ENCODE measurements at places on chromosomes 11 and 22.

- DNase-seq = no peak
Measured at GRCh38 chr11:31110830-31111229, 258.7 kb downstream of the DCDC1 start.

GRCh38 chr22:41564563-41564962 is 3.8 kb downstream of the CSDC2 start:
- no peak for DNase-seq

DNA sequence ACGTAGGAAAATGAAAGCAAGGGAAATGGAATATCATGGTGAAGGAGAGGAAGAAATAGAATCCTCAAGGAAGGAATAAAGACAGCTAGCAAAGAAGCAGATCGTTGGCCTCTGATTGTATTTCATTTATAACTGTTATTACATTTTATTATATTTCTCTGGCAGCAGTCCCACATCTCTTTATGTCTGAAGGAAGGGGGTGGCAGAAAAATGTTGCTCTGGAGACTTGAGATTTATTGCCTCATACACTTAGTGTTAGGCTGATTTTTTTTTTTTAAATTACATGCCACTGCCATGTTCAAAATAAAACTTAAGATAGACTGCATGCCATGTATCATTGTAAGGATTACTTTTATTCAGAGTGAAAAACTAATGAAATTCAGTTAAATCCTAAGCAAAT is 971.7 kb upstream of the CHORDC1 start:
- DNase-seq = no peak

- DNase-seq = no peak
Measured at GRCh38 chr22:19663286-19663815, 51.0 kb upstream of the SEPTIN5 start.

- no peak for DNase-seq
Measured at GRCh38 chr11:16261836-16262644, 94.3 kb downstream of the SOX6 start.

DNA sequence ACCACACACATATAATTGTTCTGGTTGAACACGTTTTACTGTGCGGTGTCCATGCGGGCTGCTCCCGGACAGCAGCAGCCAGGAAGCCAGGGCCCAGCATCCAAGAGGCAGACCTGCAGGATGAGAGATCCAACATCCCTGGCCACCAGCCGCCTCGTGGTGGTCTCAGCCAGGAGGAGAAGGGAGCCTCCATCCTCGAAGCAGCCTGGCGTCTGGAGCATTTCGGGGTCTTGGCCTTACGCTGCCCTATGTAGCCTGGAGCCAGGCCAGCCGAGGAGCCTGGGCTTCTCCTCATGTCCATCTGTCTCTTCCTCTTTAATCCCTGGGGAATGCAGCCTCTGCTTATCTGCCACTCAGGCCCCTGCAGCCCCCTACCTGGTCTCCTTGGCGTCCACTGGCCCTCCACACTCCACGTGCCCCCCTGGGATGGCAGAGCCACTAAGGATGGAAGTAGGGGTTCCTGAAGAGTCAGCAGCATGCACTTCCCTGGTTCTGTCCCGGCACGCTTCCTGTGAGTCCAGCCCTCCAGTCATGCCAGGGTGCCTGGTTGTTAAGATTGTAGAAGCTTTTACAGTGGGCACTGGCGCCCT is 253.2 kb downstream of the TBC1D22A start:
- DNase-seq = no peak

DNA sequence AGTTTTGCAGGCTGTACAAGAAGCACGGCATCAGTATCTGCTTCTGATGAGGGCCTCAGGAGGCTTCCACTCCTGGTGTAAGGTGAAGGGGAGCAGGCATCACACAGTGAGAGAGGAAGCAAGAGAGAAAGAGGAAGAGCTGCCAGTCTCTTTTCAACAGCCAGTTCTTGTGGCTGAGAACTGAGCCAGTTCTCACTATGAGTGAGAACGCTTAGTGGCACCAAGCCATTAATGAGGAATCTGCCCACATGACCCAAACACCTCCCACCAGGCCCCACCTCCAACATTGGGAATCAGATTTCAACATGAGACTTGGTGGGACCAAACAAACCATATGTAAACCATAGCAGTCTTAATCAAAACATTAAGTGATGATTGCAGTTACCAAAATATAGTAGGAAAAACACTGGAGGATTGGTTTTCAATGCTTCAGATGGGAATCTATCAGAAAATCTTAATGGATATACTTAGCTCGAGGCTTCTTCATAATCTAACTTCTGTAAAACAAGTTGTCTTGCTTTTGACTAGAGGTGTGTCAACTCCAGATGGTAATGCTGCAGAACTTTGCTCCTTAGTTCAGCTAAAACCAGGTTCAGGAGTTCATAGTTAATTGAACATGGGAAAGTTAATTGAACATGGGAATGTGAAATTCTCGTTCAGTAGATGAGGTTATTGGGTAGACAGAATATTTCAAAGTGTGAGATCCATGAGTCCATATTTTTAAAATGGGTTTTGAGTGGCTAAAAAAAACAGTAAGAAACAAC is 12.2 kb downstream of the FAR1 start:
- no peak for DNase-seq

DNA sequence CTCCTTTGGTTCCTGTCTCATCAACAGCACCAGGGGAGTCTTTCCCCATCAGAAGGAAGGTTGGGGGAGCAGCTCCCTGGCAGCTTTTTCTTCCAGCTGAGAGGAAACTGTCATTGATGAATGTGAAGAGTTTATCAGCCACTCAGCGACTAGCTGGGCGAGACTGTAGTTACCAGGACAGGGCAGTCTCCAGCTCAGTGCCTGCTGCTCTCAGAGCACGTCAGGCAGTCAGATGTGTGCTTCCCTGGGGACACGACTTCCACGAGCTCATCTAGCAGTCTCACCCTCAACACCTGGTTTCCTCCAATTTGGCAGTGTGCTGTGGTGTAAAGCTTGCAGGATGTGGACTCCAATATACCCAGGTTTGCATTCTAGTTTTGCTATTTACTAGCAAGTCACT is 12.5 kb upstream of the C1QTNF4 start:
- no peak for DNase-seq

DNA sequence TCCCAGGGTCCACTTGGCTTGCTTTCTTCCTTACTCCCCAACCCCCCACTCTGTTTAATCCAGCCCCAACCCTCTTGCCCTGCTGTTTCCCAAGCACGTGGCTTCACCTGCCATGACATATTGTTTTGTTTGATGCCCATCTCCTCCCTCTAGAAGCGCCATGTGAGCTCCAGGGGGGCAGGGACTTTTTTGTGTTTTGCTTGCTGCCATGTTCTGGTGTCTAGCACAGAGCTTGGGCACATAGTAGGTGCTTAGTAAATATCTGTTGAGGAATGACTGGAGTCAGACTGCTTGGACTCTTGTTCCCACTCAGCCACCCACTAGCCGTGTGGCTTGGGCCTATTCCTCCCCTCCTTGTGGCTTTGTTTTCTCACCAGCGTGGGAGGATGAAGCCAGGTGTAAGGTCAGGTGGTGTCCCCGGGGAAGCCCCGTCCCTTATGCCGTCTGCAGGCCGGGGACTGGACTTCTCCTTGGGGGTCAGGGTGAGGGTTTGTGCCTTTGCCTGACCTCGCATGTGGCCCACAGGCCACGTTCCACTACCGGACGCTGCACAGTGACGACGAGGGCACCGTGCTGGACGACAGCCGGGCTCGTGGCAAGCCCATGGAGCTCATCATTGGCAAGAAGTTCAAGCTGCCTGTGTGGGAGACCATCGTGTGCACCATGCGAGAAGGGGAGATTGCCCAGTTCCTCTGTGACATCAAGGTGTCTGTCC is 3.8 kb downstream of the AIP start:
- no peak for DNase-seq

DNA sequence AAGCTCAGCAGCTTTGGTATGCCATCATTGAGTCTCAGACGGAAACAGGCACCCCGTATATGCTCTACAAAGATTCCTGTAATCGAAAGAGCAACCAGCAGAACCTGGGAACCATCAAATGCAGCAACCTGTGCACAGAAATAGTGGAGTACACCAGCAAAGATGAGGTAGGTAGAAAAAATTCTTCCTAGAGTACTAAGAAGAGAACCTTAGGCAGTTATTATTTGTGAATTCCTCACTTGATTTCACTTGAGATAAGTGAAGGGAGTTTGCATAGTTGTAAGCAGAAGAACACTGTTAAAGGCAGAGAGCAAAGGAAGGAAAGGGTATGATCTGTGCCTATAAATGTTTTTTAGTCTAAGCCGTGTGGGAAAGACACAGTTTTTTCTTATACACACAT is 28.6 kb downstream of the RRM1 start:
- DNase-seq = no peak

DNA sequence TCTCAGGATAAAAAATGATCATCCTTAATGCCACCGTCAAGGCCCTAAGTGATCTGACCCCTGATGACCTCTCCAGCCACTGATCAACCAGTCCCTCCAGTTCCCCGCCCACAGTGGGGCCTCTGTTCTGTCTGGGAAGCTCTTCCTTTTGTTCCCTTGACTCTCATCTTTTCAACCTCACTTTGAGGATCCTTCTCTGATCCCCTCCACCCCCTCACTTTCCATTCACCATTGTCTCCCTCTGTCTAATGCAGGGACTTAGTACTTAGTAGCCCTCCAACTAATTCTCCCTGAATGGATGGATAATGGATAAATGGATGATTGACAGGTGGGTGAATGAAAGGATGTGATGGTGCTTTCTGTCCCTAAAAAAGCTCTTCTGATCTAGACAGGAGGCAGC is 45.6 kb downstream of the C11orf58 start:
- no peak for DNase-seq

DNA sequence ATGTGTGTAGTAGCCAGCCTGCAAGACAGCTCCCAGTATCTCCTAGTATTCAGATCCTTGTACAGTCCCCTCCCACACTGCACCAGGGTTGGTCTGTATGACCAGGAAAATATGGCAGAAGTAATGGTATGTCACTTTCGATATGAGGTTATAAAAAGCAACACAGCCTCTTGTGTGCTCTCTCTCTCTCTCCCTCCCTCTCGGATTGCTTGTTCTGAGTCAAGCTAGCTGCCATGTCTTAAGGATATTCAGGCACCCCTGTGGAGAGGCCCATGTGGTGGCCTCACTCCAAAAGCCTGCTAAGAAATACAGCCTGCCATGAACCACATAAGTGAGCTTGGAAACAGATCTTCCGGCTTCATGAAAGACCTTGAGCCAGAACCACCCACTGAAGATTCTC is 25.4 kb downstream of the FXYD6 start:
- no peak for DNase-seq

DNA sequence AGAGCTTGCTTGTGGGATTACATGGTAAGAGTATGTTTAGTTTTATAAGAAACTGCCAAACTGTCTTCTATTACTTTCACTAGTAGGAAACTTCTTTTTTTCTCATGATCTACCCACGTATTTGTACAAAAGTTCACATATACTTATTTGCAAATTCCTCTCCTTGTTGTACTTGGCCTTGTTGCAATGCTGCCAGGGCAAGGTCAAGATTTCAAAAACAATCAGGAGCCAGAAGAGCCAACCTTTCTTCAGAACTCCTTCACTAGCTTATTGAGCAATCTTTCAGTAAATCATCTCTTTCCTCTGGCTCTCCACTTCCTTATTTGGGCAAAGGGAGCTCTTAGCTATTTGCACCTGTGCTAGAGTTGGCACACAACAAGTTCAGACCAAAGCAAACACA is 9.7 kb downstream of the SRSF8 start:
- no peak for DNase-seq

GRCh38 chr22:32531228-32531627 is 56.6 kb downstream of the FBXO7 start:
- no peak for DNase-seq

DNA sequence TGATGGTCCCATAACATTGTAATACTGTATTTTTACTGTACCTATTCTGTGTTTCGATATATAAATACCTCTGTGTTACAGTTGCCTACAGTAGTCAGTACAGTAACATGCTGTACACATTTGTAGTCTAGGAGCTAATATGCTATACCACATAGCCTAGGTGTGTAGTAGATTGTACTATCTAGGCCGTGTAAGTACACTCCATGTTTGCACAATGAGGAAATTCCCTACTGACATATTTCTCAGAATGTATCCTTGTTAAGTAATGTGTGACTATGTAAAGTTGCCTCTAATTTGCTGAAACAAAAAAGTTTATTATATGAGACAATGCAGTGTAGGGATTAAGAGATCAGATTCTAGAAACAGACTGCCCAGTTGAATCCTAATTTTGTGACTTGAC is 21.3 kb downstream of the CAPRIN1 start:
- DNase-seq = no peak

GRCh38 chr11:44162662-44163061 is 67.2 kb downstream of the EXT2 start:
- no peak for DNase-seq

- DNase-seq = no peak
Measured at GRCh38 chr11:100925935-100926334, 203.7 kb downstream of the PGR start.

- no peak for DNase-seq
Measured at GRCh38 chr11:125441648-125442410, 54.2 kb downstream of the FEZ1 start.

DNA sequence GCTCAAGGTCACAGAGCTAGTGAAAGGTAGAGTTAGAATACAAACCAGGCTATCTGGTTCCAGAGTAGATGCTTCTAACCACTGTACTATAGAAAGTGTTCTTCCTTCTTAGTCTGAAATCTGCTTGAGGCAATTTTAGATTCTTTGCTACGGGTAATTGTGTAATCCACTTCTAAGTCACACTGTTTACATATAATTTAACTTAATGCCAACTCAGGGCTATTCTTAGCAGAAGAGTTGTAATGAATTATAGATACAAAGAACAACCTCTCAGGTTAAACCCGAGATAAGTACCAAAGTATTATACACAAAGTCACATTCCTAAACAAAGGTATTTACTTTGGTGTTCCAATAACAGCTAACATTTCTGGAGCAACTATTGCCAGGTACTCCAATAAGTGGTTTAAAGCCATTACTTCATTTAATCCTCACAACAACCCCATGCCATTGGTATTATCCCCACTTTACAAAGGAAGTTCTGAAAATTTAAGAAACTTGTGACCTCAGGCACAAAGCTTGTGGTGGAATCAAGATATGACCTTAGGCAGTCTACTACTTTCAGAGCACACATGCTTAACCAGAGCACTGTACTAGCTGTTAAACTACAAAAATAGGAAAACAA is 31.1 kb upstream of the DDI1 start:
- no peak for DNase-seq

DNA sequence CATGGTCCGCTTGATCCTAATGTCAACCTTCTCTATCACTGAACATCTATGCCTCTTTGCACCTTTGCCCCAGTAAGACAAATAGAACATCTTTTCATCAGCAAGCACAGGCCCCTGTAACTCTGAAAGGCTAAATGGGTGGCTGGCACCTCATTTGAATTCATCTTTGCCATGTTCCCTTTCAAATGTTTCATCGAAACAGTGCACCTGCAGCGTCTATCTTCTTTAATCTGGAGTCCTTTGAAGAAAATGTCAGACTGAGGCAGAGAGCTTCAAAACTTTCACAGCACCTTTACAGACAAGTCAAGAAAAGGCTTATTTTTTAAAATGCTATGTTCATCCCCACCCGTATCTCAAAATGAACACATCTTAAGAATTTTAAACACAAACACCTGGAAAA is 3.4 kb downstream of the MPPED2 start:
- no peak for DNase-seq
